ENCODE measurements at places on chromosomes 4 and X.
A peak's percentile ranks its signal among the peaks of the same experiment; 100 is the strongest.

- no peak for DNase-seq
Measured at GRCh38 chr4:46249106-46249505, 125.3 kb upstream of the GABRG1 start.

DNA sequence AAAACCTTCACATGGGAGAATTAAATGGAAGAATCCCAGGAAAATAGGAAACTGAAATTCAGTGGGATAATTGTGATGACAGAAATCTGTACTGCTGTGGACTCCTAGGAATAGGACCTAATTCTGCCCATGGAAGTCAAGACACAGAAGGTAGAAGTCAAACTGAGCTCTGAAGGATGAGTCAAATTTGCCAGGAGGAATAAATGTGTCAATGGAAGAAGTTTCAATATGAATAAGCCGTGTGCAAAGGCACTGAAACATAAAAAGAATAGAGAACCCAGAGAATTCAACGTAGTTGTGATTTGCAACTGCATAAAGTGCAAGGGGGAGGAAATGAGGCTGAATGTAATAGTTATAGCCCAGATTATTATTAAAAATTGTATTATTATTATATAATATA, 11.6 kb downstream of the ENAM start:
- DNase-seq = no peak

- DNase-seq = no peak
Measured at GRCh38 chr4:93132631-93133030, 695.9 kb upstream of the ATOH1 start.

- DNase-seq = no peak
Measured at GRCh38 chrX:107677501-107677901, 49.2 kb downstream of the PRPS1 start.

DNA sequence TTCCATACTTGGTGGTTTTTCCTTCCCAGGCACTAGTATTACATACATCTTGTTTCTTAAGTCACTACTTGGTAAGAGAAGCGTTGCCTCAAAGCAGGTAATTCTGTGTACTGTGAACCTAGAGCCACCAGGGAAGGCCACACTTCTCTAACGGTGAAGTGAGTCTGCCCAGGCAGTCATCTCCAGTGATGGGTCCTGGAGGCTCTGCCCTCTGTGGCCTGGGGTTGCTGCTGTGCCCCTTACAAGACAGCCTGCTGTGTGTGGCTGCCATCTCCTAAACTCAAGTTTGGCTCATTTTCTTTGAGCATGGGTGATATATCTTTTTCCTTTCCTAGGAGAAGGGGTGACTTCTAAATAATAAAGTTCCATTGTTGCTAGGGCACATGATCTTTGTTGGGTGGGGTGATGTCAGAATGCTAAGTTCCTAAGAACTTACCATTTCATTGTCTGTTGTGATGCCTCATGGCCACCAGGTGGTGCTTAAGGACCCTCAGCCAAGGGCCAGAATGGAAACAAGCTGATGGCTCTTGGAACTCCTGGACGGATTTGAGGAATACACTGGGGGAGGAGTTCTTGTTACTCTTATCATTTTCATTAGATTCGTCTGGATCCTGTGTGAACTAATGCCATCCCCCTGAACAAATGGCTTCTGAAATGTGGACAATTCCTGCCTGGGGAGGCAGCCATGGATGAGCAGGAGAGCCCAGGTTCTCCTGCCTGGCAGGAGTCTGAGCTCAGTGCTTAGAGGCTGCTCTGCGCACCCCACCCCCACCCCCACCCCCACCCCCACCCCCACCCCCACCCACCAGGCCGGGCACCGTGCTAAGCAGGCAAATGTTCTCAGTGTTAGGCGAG, 41.1 kb upstream of the WDR1 start:
- no peak for DNase-seq

DNA sequence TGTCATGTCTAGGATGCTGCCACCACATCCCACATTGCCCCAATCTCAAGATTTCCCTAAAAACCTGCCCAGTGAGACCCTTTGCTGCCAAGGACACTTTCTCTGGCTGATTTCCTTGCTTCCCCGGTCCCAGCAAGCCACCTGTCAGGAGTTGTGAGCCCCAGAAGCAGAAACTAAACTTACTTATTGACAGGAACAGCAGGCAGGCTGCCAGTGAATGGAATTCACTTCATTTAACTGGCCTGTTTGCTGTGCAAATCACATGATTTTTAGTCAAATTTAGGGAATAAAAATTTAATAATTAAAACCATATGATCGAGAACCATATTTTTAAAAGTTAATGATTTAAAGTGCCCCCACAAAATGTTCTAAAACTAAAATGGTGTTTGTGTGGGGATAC, 48.5 kb downstream of the MAMLD1 start:
- DNase-seq = no peak

DNA sequence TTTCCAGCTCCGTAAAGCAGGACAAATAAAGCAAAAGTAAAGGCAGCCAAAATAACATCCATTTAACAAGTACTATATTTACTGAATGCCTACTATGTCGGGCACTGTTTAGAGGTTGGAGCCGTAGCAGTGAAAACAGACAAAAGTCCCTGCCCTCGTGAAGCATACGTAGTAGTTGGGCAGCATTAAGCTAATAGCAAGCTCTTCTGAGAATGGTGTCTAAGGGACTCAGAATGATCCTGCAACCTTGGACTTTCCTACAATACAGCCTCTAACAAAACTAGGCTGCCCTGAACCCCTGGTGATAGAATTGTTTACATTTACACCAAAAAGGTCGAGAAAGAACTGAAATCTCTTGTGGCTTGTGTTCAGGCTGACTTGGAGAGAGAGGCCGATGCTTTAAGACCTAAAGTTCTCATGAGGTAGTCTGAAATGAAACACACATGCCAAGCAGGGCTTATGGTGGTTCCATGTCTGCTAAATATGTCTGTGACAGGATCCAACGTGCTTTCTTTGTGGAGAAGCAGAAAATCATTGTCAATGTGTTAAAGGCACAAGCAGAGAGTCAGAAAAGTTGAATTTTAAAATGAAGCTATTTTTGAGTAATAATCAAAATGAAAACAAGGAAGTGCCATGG, 898 bp upstream of the PDGFC start:
- no peak for DNase-seq

DNA sequence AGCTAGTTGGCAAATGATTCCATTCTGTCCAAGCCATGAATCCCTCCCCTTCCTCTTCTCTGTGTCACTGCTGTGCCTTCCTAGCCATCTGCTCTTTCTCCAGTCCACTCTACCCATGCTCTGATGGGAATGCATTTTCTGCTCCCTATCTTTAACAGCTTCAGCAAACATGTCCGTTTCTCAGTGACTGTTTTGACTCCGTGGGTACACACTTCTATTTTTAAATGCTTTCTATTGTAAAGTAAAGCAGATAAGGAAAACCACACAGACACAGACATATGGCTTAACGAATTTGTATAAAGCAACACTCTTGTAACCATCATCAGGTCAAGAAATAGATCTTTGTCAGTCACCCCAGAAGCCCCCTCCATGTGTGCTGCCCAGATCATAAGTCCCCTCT, 72.4 kb upstream of the KLHL13 start:
- DNase-seq = no peak

GRCh38 chr4:78613522-78614321, 62.2 kb downstream of the ANXA3 start:
- DNase-seq = no peak

DNA sequence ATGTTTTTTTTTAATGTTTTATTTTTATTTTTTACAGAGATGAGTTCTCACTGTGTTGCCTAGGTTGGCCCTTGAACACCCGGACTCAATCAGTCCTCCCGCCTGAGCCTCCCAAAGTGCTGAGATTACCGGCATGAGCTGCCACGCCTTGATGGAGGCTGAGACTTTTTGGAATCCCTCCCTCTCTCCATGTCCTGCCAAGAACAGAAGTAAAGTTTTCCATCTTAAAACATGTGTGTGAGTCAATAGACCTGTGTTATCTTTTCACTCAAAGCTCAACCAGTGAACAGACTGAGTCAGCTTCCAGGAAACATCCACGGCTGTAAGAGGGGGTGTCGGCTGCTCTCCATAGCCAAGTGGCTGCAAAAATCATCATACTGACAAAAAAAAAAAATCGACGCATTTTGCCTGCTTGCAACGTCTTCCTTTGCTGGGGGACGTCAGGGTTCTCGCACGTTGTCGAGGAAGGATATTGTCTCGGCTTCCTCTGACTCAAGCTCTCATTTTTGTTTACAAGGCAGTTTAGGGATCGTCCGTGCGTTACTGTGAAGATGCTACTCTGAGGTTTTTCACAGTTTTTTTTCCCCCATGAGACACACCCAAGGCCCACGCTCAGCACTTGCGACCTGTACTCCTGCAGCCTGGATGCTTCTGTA, 10.0 kb upstream of the ASMTL start:
- peak; percentile 52 for DNase-seq
